ENCODE measurements at places on chromosomes 11 and 22. TPM values are rescaled to one million over a fixed set of nuclear protein-coding genes. Genes with fewer than 3 reads are reported as not detected.

CRYBB2 gene
- total RNA-seq = not detected

TBX10 gene
- total RNA-seq = not detected

EXPH5 gene
- 0.91 TPM for total RNA-seq

RCOR2 gene
- total RNA-seq = 0.28 TPM

TRIM49B gene
- not detected for total RNA-seq

CFAP300 gene
- not detected for total RNA-seq

OR10AG1 gene
- total RNA-seq = not detected

CHRM1 gene
- total RNA-seq = not detected

SCGB1C1 gene
- not detected for total RNA-seq

NXPE4 gene
- not detected for total RNA-seq

POU2AF2 gene
- 0.44 TPM for total RNA-seq

GRIA4 gene
- not detected for total RNA-seq

SMPD1 gene
- total RNA-seq = 10.0 TPM

PIK3IP1 gene
- total RNA-seq = 12.4 TPM

TTLL12 gene
- total RNA-seq = 118 TPM

RAB3IL1 gene
- 0.12 TPM for total RNA-seq

SOX6 gene
- total RNA-seq = not detected

APOL3 gene
- 42.2 TPM for total RNA-seq

RBFOX2 gene
- 3.9 TPM for total RNA-seq

RAG2 gene
- not detected for total RNA-seq

KDELR3 gene
- total RNA-seq = 1.3 TPM

OR4C13 gene
- not detected for total RNA-seq

ZC3H12C gene
- 7.5 TPM for total RNA-seq

MS4A2 gene
- total RNA-seq = not detected

ARHGAP8 gene
- 0.36 TPM for total RNA-seq

MTFP1 gene
- 80.5 TPM for total RNA-seq

LRRC10B gene
- 0.14 TPM for total RNA-seq

IGLL1 gene
- total RNA-seq = not detected

FXYD2 gene
- total RNA-seq = 1.9 TPM

POU2AF1 gene
- 68.9 TPM for total RNA-seq

MUC5B gene
- total RNA-seq = not detected

FGF19 gene
- total RNA-seq = not detected

ACTN3 gene
- 0.07 TPM for total RNA-seq

ZNHIT2 gene
- 18.1 TPM for total RNA-seq

SIPA1 gene
- 118 TPM for total RNA-seq

PPFIA1 gene
- 54.2 TPM for total RNA-seq

TEAD1 gene
- total RNA-seq = 0.66 TPM

Data from activated CD4-positive, alpha-beta T cell treated with anti-CD3 and anti-CD28 coated beads, Interleukin-2, amount 10 ng/mL, durations not matched to agents 24 days and 14 days (primary cell).